Smooth muscle cell of the umbilical artery (primary cell): ENCODE measurements at places on chromosomes 16 and 17. TPM values are rescaled to one million over a fixed set of nuclear protein-coding genes. Genes with fewer than 3 reads are reported as not detected.

Gene HEATR9
- total RNA-seq: not detected in 2 replicates

Gene CNGB1
- total RNA-seq: not detected in 2 replicates

Gene COL1A1
- total RNA-seq: 2,683 and 6,310 TPM in 2 replicates

Gene TMEM238L
- total RNA-seq: not detected in 2 replicates

Gene USP22
- 210 and 279 TPM in 2 replicates for total RNA-seq

Gene TMC5
- not detected in 2 replicates for total RNA-seq

Gene FBXL16
- total RNA-seq: 0.28 and 0.59 TPM in 2 replicates

Gene ODAD4
- total RNA-seq: 0.30 and 0.37 TPM in 2 replicates

Gene RCVRN
- not detected in 2 replicates for total RNA-seq

Gene C16orf96
- not detected in 2 replicates for total RNA-seq

Gene ALOXE3
- total RNA-seq: not detected in 2 replicates

Gene EPN3
- total RNA-seq: 0.30 TPM in 1 of 2 replicates, not detected in the other

Gene KLHL10
- total RNA-seq: 0.28 TPM in 1 of 2 replicates, not detected in the other

Gene NTN1
- total RNA-seq: 0.37 and 0.59 TPM in 2 replicates

Gene ZNRF1
- total RNA-seq: 13.4 and 20.9 TPM in 2 replicates

Gene ANKRD40CL
- not detected in 2 replicates for total RNA-seq

Gene LAT
- 0.30 and 1.5 TPM in 2 replicates for total RNA-seq

Gene TIMP2
- total RNA-seq: 133 and 199 TPM in 2 replicates

Gene LRRC36
- total RNA-seq: not detected in 2 replicates

Gene FOXF1
- total RNA-seq: 4.8 and 6.4 TPM in 2 replicates

Gene NXPH3
- total RNA-seq: not detected in 2 replicates

Gene TOB1
- total RNA-seq: 8.7 and 11.3 TPM in 2 replicates

Gene DPEP2
- total RNA-seq: not detected in 2 replicates

Gene HOXB1
- total RNA-seq: not detected in 2 replicates

Gene NRN1L
- total RNA-seq: not detected in 2 replicates

Gene OR2C1
- under 0.01 and 0.14 TPM in 2 replicates for total RNA-seq

Gene ADORA2B
- 14.2 and 18.4 TPM in 2 replicates for total RNA-seq

Gene TBC1D3I
- total RNA-seq: 0.18 TPM in 1 of 2 replicates, not detected in the other

Gene ZFPM1
- 3.9 and 6.0 TPM in 2 replicates for total RNA-seq

Gene CHD3
- 108 and 155 TPM in 2 replicates for total RNA-seq

Gene TBX2
- 30.0 and 32.3 TPM in 2 replicates for total RNA-seq
